Myocyte (in vitro differentiated cells): ENCODE measurements at places on chromosomes 2 and 18.
A peak's percentile ranks its signal among the peaks of the same experiment; 100 is the strongest.

DNA sequence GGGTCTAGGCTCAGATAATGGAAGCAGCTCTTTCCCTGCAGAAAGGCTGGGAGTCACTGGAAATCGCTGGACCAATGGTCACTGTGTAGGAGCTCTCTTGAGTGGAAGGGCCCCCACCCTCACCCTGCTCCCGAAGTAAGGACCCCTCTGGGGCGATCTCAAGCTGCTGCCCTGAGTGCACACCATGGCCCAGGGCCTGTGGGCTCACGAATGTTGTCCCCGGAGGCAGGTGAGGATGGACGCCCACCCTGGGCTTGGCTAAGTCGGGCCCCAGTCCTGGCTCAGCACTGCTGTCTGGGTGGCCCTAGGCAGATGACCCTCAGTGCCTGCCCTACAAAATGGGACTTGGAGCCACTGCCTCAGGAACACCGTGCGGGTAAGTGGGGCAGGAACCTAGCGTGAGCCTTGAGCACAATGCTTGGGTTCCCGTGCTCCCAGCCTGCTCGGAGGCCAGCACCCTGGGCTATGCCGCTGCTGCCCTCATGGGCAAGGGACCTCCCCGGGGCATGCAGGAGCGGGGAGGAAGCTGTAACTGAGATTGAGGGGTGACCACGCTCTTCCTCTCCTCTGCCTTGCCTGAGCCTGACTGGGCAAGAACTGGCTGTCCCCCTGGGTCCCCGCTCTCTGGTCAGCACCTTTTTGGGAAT lies 3.7 kb downstream of the D2HGDH start:
- no peak for DNase-seq

DNA sequence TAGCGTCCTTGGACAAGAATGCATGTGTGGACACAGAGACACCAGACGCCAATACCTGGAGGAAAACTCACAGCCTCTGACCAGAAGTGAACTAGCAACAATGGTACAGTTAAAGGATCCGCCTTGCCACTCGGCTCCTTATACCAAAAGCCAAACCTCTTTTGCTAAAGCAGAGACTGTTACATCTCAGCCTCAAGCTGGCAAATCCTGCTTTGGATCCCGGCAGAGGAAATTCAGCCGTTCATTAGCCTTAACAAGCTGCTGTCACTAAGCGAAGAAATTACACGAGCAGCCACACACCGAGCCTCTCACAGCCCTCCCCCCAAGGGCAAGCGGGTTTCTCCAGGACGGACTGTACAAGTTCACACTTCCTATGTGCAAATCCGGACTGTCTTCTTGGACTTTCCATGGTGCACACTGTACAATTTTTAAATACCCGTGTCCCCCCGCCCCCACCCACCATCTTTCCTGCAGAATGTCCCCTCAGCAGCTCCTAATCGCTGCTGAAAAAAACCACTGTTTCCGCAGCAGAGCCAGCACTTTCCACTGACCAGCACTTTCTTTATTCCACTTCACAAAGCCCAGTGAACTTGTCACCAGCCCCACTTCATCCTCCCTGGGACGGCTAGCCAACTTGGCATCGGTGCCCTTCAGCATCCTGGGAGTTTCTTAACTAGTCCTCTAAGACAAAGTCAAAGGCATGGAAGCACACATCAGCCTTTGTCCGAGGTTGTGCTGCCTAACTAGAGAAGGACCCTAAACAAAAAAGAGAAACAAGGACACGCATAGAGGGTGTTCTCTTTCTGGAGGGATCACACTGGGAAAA lies 1.5 kb downstream of the KLF7 start:
- DNase-seq: no peak

- no peak for DNase-seq
Measured at GRCh38 chr18:42229211-42230210, 274.5 kb downstream of the PIK3C3 start.

DNA sequence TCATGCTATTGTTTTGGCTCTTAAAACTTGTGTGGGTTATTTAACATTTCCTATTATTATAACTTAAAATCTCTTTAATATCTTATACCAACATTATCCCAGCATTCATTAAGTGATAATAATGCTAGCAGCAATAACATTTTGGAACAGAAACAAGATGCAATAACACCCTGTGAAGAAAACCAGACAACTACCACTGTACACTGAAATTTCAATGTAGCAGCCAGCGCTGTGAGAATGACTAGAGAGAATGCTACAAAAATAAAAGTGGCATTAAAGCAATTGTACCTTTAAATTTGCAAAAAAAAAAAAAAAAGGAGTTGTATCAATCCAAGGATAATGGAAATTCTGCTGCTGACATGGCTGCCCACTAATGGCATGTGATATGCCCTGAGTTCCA lies 269.9 kb downstream of the TTC32 start:
- no peak for DNase-seq

- DNase-seq: no peak
Measured at GRCh38 chr2:84940088-84940470, 30.9 kb upstream of the KCMF1 start.

GRCh38 chr2:52405980-52406379 lies 1361.6 kb upstream of the CHAC2 start:
- DNase-seq: no peak

GRCh38 chr2:240628808-240629618 lies 3.7 kb downstream of the GPR35 start:
- DNase-seq: no peak

GRCh38 chr18:3454365-3455089 lies 4.6 kb downstream of the TGIF1 start:
- DNase-seq: peak; percentile 77

- DNase-seq: no peak
Measured at GRCh38 chr2:8645176-8645831, 36.6 kb upstream of the ID2 start.

- DNase-seq: no peak
Measured at GRCh38 chr2:70984576-70985282, 6.3 kb downstream of the ANKRD53 start.

GRCh38 chr2:141200191-141200590 lies 930.6 kb downstream of the LRP1B start:
- peak; percentile 55 for DNase-seq

- no peak for DNase-seq
Measured at GRCh38 chr2:131093696-131094462, 619 bp upstream of the FAM168B start.

- no peak for DNase-seq
Measured at GRCh38 chr2:85680707-85681371, 12.8 kb upstream of the SFTPB start.

- no peak for DNase-seq
Measured at GRCh38 chr2:233245406-233245805, 6.1 kb upstream of the ATG16L1 start.

DNA sequence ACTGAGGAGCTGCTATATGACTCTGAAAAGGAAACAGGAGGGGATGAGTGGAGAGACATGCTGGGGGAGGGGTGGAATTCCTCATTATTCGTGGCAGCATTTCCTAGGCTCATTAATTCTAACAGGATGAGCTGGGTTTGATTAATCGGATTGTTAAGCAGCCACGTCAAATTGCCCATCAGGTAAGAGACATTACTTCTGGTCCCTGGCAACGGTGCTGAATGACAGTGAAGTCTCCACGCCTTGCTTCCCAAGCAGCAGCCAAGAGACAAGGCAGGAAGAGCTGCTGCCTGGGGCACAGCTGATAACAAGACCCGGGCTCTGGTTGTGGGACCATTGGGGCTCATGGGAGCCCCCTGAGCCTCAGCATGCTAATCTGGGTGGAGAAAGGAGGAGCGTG lies 86.6 kb downstream of the MARCHF4 start:
- DNase-seq: no peak

- DNase-seq: no peak
Measured at GRCh38 chr2:215848698-215849097, 164.7 kb downstream of the MREG start.

- DNase-seq: no peak
Measured at GRCh38 chr18:70276416-70277191, 12.2 kb upstream of the SOCS6 start.

DNA sequence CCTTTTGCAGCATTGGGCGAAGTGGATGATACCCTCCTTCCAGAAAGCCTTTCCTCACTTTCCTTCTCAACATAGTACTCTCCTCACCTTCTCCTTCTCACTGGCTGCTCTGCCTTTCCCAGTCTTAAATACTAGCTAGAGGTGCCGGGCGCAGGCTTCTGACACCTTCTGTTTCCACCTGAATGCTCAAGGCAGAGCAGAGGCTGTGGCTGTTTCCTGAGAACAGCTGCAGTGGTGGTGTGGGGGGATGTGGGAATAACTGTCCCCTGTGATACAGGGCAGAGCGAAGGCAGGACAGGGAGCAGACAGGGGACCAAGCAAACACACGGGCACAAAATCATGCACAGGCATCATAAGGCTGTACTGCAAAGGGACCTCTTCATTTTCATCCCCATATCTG lies 303.1 kb downstream of the SS18 start:
- DNase-seq: peak; percentile 50

DNA sequence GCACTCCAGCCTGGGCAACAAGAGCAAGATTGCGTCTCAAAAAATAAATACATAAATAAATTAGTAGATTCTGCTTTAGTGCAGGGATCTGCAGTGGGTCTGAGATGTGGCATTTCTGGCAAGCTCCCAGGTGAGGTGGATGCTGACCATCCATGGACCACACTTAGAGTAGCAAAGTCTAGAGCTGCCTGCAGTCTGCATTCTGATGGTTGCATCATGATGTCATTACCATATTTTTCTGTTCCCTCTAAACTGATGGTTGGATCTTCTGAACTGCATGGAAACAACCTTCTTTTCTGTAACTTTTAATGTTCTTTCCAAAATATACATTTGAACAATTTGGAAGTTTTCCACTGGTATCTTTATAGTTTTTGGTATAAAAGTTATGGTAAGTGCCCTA lies 42.9 kb downstream of the MYL12B start:
- DNase-seq: no peak

DNA sequence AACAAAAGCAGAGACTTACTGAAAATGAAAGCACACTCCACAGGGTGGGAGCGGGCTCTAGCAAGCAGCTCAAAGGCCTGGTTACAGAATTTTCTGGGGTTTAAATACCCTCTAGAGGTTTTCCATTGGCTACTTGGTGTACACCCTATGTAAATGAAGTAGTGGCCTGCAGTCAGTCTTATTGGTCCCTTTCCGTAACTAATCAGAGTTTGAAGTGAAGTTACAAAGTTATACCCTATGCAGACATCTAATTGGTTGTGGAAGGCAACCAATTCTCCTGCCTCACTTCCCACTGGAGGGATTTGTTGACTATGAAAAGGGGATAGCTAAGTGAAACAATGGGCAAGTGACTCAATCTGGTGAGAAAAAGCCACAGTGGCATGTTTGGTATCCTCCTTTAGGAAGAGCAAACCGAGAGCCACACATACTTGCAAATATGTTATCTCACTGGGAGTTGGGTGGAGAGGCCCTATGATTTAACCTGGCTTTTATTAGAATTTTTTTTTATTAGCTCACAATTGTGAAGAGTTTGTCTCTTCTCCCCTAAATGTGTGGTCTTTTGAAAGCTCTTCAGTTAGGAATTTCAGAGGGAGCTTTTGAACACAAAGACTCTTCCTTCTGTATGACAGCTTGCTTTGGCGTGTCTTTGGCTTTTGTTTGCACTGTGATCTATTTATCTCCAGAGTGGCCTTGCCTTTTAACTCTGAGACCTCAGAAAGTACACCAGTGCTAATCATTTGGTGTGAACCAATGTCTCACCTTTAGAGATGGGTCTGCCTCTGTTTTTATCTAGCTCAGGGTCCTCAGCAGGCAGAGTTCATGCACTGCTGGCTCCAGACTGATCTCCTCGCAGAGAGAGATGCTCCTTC lies 69.6 kb downstream of the MAP4K4 start:
- DNase-seq: peak; percentile 86

DNA sequence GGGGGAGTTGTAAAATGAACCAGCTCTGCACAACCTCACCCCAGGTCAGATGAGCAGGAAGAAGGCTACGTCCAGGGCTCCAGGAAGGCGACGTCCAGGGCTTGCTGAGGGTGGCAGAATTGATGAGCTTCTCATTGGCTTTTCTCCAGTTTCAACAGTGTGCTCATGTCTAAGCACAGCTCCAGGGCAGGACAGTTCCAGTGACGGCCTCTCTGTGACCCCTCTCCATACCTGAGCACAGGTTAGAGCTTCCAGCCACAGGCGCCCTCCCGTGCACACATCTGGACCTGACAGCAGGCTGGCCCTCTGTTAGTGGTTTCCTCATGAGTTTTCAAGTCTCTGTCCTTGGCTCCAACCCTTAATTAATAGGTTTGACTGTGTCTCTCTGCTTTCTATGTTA lies 327.6 kb downstream of the ZNF516 start:
- DNase-seq: no peak

GRCh38 chr2:194252127-194252526 lies 1404.9 kb upstream of the SLC39A10 start:
- peak; percentile 27 for DNase-seq

DNA sequence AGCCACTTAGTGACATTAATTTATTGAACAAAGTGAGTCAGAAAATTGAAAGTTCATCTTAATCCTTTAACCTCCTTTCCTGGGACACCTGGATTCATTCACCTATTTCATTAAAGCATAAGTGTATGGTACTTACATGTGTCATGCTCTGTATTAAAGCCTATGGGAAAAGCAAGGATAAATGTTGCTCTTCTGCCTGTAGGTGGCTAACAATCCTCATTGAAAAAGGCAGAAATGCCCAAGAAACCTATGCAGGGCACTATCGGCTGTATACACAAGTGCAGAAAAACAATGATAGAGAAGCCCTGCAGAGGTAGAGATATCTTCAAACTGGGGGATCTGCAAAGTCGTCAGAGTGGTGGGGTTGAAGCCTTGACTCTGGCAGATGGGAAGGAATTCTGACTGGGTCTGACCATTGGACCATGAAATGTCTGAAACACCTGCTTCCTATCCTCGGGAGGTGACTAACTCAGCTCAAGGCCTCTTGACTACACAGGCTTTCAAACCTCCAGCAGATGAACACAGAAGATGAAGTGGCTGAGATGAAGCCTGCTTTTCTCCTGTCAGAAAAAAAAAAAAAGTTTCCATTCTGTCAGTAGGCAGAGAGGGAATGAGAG lies 83.1 kb downstream of the DCC start:
- no peak for DNase-seq

- DNase-seq: no peak
Measured at GRCh38 chr2:121884511-121884921, 129.1 kb downstream of the TSN start.

GRCh38 chr2:152497481-152498052 lies 162.6 kb downstream of the FMNL2 start:
- peak; percentile 66 for DNase-seq

DNA sequence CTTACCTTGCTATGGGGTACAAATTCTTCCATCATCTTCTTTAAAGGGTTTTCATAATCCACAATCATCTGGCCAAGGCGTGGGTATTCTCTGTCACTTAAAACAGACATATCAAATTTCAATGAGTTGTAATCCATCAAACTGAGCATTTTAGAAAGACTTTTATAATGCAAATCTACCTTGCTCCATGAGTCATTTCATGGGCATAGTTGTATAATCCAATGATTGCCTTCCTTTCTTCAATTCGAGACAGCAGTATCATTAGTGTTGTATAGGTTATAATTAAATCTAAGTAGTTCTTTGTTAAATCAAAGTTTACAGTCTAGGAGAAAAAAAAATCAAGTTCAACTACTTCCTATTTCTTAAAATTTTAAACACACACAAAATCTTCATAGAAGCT lies 36.3 kb downstream of the NCKAP1 start:
- DNase-seq: no peak
